ENCODE measurements at places on chromosomes 6 and 20.

- no peak for DNase-seq
Observed at GRCh38 chr6:39508515-39508914, 186.0 kb upstream of the KCNK16 start.

- DNase-seq, result no peak
Observed at GRCh38 chr6:24536466-24536865, 41.7 kb downstream of the ALDH5A1 start.

DNA sequence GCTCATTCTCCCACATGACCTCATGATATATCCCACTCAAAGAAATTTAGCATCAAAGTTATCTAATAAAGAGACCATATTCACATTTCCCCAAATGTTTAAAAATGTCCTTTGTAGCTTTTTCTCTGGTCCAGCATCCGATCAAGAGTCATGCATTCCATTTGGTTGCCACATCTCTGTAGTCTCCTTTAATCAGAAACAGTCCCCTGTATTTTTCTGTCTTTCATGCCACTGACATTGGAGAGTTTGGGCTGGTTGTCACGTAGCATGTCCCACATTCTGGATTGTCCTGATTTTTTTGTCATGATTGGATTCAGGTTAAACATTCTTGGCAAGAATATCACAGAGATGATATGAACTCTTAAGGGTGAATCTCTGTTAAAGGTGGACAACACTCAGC, 55.7 kb downstream of the SNX5 start:
- peak; percentile 46 for DNase-seq

DNA sequence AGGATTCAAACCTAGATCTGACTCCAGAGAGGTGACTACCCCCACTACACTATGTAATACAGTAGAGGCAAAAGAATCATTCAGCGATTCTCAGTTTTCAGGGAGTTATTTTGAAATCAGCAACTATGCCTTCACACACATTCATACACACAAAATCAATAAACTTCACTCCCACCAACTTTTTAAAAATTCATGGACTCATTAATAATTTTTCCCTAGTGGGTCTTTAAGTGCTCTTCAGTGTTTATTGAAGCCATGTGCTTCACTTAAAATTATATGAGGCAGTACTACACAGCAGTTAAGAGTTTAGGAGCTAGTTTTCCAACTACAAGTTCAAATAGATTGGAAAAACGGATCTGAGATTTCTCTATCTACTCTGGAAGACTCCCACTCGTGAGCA, 452.7 kb upstream of the ADGRB3 start:
- DNase-seq, result no peak

DNA sequence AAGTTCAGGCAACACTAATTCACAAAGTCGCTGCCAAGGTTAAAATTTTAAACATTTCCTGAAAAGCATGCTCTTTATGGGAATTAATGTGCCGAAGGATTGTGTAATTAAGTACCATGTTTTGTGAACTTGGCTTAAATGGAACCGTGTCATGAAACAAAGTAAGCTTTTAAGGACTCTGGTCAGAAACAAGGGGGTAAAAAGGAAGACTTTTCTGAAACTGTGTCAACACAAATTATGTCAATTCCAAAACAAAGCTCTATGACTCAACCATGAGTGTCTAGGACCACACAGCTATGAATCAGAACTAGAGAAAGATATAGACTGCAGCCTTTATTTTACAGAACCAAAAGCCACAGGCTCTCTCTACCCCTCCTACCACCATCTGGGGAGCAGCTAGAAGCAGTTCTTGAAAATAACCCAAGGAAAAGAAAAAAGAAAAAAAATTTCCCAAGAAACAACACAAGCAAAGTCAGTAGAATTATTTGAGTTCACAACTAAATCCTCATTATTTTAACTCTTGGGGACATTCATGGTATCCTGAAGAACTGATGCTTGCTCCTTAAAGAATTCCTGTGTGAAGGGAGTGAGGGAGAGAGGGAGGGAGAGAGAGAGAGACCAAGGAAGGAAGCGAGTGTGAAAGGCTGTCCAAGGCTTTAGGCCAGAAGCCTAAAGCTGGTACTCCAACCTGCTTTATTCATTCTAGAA, 81.9 kb downstream of the ZMYND8 start:
- peak; percentile 87 for DNase-seq

DNA sequence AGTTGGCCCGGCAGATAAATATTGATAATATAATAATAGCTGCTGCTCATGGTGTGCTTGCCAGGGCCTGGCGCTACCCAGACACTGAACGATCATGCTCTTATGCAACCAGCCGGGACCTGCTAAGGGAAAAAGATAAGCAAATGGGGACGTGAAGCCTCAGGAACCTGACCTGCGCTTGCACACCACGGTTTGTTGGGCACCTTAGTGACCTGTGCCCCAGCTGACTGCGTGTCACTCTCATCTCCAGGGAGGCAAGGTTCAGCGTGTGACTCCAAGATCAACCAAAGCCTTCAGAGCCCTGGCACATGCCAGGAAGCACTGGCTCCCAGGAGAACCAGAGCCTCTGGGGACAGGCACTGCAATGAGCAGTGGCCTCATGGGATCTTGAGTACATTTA, 111.1 kb downstream of the AGPAT4 start:
- DNase-seq, result no peak

DNA sequence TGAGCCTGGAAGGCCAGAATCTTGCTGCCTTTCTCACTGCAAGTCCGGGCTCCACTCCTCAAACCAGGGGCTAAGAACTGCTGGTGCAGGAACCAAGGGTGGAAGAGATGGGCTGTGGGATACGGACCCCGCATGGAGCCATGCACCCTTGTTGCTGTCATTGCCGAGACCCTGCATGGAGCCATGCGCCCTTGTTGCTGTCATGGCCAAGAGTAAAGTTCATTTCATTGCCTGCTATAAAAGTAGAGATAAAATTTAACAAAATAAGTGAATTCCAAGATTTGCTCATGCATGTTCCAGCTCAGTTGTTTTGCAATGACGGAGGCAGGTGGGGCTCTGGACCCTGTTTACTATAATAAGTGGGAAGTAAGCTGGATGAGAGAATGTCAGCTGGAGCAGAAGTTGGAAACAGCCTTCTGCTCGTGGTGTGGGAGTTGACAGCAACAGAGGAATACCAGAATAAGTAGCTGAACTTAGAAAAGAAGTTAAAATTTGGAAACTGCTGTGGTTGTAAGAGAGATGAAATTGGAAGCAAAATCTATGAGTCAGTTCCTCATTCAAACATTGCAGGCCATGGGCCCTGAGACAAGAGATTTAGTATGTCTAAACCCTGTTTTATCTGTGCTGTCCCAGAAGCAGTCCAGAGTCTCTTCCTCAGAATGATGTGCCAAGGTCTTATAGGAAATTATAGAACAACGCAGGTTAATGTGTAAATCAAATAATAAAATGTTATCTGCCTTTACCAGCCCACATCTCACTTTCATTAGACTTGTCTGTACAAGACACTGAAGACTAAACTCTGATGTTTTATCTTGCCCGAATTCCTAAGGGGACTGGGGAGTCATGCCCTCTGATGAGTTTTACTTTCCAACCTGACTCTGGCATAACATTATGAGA, 15.8 kb upstream of the THBS2 start:
- no peak for DNase-seq

- no peak for DNase-seq
Observed at GRCh38 chr20:12152996-12153395, 235.3 kb downstream of the BTBD3 start.

DNA sequence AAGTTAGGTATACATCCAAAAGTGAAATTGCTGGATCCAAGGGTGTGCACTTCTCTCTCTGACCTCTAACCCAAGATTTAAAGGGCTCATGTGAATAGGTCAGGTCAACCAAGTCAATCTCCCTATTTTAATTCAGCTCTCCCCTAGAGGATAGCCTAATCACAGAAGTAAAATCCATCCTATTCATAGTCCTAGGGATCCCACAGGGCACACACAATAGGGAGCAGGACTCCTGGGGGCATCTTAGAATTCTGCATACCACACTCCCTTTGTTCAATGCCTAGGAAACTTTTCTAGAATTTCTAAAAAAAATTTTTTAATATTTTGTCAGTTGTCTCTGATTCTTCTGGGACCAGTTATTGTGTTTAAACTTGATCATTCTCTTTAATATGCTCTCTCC, 35.1 kb downstream of the CST9L start:
- DNase-seq, result no peak

- DNase-seq, result peak; percentile 44
Observed at GRCh38 chr6:154928325-154928922, 66.7 kb upstream of the TIAM2 start.

GRCh38 chr6:100845676-100846075, 35.5 kb downstream of the ASCC3 start:
- no peak for DNase-seq

DNA sequence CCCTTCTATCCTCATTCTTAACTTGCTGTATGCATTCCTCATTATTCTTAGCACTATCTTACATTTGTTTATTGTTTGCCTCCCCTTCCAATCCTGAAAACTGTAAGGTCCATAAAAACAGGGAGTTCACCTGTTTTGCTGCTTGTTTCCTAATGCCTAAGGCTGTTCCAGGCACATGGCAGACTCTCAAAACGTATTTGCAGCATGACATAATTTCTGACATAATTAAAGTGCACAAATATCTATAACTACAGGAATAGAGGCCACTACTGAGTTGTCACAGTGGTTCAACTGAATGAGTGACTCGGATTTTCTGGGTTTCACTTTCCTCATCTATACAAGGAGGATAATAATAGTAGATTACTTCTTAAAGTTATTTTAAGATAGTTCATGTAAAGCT, 83.0 kb downstream of the HFE start:
- DNase-seq, result no peak

- no peak for DNase-seq
Observed at GRCh38 chr20:9736373-9736772, 102.5 kb downstream of the PAK5 start.

DNA sequence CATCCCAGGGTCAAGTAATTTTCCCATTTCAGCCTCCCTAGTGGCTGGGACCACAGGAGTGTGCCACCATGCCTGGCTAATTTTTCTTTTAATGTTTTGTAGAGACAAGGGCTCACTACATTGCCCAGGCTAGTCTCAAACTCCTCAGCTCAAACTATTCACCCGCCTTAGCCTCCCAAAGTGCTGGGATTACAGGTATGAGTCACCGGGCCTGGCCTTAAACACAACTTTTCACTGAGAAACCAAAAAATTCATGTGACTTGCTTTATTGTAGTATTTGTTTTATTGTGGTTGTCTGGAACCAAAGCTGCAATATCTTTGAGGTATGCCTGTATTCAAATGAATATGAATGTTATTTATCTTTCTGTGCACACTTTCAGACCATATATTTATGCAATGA, 72.2 kb downstream of the RWDD2A start:
- peak; percentile 10 for DNase-seq

GRCh38 chr6:87184762-87185250, 29.4 kb downstream of the ZNF292 start:
- DNase-seq, result no peak

DNA sequence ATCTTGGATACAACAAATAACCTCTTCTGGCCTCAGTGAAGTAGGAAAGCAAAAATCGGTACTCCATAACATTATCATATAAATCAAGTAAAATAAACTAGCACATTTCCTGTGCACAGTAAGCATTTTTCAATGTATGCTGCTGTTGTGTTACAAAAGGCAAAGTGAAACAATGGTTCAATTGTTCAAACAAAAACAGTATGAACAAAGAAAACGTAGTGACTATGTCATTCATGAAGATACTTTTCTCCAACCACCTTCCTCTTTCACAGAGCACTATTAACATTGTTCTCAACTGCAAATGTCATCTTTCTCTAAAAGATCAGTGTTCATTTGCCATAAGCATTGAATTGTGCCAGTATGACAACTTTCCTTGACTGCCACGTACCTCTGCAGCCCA, 318.6 kb upstream of the PRDM1 start:
- DNase-seq, result no peak

DNA sequence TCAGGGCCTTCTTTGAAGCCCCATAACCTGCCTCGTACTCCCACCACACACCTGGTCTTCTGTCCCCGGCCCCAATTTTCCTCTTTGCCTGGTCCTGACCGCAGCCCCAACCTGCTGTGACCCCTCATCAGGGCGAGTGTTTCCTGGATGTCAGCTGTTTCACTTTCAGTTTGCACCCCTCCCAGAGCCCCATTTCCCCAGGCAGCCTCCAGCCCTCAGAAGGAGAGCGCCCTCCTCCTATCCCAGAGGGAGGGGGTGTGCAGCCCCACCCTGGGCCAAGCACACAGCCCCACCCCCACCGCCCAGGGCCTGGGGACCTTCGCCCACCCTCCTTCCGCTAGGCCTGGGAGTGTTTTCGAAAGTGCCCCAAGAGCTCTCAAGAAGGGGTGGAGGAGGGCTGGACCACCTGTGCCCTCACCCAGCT, 1.5 kb downstream of the BAK1 start:
- DNase-seq, result no peak

DNA sequence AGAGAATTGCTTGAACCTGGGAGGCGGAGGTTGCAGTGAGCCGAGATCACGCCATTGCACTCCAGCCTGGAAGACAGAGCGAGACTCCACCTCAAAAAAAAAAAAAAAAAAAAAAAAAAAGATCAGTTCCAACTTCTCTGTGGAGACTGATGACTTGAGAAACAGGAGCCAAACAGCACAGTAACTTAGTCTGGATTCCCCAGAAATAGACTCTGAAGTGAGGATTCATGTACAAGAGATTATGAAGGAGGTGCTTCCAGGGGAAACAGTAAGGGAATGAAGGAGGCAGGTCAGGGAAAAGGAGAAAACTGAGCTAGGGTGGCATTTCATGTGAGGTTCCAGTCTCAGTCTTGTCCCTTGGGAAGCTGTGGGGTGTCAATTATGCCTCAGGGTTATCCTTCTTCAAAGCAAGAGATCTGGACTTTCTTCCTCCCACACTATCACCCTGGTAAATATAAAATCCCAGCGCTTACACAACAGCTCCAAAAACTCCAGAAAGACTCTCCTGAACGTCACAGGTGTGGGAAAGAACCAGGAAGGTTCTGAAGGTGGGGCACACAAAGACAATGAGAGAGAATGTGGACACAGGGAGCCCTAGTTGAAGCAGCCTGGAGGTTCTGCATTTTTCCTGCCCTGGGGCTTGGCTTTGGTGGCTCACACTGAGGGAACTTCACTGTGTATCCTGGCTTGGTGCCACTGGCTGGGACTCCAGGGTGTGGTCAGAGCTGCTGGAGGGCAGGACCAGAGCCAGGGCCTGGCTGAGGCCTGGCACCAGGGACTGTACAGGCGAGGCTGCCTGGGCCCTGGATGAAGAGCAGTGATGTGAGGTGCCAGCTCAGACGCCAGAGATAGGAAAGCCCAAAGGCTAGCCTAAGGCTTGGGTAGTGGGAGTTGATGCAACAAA, 46.8 kb downstream of the PCNA start:
- peak; percentile 58 for DNase-seq

DNA sequence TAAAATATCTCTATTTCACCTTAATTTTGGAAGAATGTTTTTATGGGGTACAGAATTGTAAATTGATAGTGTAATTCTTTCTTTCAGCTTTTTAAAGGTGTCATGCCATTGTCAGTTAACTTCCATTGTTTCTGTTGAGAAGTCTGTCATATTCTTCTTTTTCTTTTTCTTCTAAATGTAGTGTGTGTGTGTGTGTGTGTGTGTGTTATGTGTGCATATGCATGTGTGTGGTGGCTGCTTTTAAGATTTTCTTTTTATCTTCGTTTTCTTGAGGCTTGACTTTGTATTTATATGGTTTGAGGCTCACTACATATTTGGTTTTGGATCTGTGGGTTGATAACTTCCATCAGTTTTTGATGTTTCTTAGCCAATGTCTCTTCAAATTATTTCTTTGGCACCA, 176.5 kb downstream of the OGFRL1 start:
- no peak for DNase-seq

GRCh38 chr6:112058243-112059032, 4.5 kb downstream of the CCN6 start:
- no peak for DNase-seq
